Stimulated activated CD8-positive, alpha-beta memory T cell treated with anti-CD3 and anti-CD28 coated beads, Interleukin-15, amount 100 ng/mL, for 48 hours (primary cell): ENCODE measurements at places on chromosomes 16 and 17.

GRCh38 chr17:60154616-60155426 lies 5.0 kb downstream of the CA4 start:
- no peak for DNase-seq

- no peak for DNase-seq
Measured at GRCh38 chr16:17412221-17412620, 58.5 kb downstream of the XYLT1 start.

DNA sequence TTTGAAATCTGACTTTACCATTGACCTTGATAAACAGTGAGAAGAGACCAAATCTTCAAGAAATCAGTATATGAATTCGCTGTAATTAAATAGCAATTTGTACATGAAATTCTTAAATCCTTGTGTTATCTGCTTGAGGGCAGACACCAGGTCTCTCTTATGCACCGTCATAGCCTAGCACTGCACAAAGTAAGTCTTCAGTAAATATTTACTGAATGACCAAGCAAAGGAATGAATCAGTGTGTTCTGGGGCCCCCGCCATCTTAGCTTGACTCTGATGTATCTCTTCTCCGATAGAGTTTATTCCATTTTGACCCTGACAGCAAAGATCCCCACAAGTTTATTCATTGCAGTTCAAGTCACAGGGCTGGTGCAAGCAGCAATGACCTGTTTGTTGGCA lies 328.0 kb downstream of the TMEM114 start:
- DNase-seq: no peak

DNA sequence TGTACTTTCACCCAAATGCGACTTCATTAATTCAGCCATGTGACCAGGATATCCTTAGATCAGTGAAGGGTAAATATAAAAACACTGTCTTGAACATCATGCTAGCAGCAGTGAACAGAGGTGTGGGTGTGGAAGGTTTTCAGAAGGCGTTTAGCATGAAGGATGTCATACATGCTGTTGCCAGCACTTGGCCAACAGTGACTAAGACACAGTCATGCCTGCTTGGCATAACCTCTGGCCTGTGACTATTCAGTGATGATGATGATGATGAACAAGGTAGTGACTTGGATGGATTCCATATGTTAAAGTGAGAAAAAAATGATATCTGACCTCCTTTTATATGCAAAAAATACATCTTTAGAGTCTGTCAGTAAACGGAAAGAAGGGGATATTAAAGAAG lies 97.9 kb downstream of the MAP2K4 start:
- no peak for DNase-seq

- DNase-seq: no peak
Measured at GRCh38 chr17:28940675-28941074, 10.6 kb downstream of the PHF12 start.
